ENCODE measurements at places on chromosomes 4 and X.

DNA sequence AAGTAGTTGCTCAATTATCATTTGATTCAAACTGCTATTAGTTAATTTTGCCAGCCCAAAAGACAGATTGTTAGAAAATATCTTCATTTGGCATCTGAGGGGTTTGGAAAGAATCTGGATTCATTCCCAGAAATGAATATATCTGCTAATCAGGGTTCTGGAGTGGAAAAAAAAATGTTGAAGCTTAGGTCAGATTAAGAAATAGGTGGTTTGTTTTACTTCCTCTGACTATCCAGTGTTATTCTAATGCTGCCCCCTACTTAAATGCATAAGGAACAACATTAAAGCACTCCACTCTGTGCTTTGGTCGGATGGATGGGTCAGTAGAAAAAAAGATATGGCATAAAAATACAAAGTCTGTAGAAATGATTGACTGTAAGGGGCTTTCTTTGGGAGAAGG is 89.0 kb downstream of the LUZP4 start:
- DNase-seq = no peak

DNA sequence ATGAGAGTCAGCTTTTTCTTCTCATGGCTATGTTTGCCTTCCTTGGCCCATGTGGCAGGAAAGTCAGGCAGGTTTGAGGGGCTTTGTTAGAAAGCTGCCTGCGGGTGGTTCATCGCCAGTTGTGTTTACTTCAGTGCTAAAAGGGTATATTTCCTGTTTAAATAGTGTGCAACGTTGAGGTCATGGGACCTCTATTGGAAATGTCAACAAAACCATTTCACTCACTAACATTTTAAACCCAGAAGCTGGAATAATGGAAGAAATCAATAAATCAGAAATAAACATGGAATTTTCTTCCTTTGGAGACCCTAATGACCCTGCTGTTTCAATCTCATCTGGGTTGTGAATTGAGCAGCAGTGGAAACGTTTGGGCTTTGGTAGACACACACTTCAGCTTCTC is 185.8 kb downstream of the ANKRD50 start:
- no peak for DNase-seq

DNA sequence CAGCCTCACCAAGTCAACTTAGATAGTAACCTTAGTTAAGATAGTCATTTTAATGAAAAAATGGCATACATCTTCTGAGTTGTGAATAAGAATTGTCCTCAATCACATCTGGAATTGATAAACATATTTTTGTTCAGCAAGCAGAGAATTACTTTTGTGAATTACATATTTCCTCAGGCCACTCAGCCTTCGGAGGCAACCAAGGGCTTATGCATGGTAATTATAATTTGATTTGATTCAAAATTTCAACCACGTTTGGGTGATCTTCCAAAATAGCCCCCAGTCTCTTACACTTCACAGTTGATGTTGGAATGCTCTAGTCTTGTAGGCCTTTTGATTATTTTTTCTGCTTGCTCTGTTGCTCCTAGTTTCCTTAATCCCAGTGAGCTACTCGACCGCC is 63.4 kb downstream of the GALNTL6 start:
- DNase-seq = no peak

GRCh38 chr4:145681956-145682355 is 2.0 kb downstream of the C4orf51 start:
- DNase-seq = no peak

- no peak for DNase-seq
These were observed 863.3 kb downstream of the CENPC start for GRCh38 chr4:66681962-66682361.

DNA sequence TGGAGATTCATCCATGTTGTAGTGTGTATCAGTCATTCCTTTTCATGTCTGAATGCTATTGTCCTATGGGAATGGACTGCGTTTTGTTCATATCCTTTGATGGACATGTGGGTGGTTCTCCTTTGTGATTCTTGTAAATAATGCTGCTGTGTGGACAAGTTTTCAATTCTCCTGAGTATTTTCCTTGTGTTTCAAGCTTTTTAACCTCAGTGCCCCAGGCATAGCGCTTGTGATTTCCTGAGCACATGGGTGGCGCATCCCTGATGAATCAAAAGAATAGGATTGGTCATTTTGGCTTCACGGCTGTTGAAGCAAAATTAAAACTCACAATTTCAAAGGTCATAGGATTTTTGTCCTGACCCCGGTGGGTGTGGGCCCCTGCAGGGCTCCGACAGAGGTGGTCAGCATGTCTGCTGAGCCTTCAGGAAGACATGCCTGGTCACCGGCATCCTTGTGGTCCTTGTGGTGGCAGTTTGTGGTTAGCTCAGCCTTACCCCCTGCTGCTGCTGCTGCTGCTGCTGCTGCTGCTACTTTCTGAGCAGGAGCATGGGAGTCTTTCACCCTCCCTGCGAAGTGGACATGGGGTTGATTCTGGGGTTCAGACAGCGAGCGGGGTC is 30.0 kb downstream of the SHROOM2 start:
- no peak for DNase-seq

DNA sequence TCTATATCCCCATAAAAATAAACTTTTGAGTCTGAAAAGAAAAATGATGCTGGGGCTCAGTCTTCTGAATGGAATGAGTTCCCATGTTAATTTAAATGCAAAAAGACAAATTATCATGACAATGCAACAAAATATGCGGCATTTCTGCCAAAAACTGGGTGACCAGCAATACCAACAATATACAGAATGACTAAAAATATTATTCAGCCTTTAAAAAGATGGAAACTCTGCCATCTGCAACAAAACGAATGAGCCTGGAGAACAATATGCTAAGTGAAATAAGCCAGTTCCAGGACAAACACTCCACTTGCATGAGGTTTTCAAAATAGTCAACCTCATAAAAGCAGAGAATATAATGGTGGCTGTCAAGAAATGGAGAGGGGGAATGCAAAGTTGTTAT is 558.5 kb downstream of the IL15 start:
- DNase-seq = no peak

DNA sequence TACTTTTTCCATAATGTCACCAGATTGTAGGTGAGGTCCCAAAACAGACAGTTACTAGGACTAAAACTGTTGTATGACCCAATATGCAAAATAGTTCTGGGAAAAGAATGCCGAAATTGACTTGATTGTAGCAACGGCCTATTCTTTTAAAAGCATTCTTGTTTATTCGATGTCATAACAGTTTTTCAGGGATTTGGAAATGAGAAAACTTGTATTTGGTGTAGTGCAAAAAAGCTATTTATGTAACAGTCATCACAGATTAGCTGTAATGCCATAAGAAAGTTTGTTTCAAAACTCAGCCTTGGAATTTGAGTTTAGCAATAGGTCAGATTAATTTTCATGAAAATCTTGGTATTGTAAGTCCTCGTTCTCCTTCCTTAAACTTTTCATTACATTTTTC is 69.2 kb upstream of the DIAPH2 start:
- no peak for DNase-seq

DNA sequence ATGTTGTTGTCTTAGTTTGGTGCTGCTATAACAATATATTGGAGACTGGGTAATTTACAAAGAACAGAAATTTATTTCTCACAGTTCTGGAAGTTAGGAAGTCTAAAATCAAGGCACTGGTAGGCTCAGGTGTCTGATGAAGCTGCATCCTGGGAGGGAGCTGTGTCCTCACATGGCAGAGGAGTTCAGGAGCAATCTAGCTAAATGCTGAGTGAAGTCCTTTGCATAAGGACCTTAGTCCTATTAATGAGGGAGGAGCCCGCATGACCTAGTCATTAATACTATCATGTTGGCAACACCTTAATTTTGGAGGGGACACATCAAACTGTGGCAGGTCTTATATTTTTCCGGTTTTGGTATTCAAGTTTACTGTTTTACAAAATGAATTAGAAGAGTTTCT is 36.0 kb upstream of the NSUN7 start:
- DNase-seq = no peak

- no peak for DNase-seq
These were observed 120.2 kb downstream of the KLHL8 start for GRCh38 chr4:87100168-87100567.

GRCh38 chr4:88244816-88245579 is 39.4 kb downstream of the PPM1K start:
- DNase-seq = no peak

- no peak for DNase-seq
These were observed 317.1 kb upstream of the GALNT7 start for GRCh38 chr4:172851534-172851933.

- peak; percentile 8 for DNase-seq
These were observed 233.9 kb upstream of the MAB21L2 start for GRCh38 chr4:150348079-150348478.

GRCh38 chrX:74835566-74835965 is 89.7 kb downstream of the NEXMIF start:
- no peak for DNase-seq

DNA sequence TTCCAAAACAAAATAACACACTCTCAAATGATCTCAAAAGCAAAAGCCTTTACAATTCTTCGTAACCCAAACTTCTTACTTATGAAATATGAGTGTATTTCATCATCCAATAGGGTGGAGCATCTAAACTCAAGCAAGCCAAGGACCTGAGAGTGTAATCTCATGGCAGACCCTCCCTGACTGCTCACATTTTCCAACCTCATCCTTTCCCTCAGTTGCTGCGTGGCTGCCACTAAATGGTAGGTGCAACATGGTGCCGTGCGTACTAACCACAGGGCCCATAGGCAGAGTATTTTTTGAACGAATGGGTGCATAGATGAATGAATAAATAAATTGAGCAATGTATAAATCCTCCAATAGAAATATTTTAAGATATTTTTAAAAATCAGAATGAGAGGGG is 45.4 kb downstream of the TTC29 start:
- DNase-seq = no peak

DNA sequence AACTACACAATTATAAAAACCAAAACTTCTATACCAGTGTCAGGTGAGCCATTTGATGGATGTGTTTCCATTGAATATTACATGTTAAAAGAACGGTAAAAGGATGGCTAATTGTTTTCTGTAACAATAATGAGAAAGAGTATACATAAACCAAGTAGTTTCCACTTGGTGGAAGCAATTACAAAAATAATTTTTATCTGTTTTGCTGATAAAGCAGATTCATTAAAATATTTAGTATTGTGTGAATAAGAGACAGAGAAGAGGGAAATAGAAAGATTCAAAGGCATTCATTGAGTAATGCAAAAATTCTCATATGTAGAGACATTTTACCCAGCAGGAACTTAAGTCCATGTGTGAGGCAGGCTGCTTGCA is 95.7 kb downstream of the ANK2 start:
- no peak for DNase-seq
